ENCODE measurements at places on chromosomes 1 and 21.

DNA sequence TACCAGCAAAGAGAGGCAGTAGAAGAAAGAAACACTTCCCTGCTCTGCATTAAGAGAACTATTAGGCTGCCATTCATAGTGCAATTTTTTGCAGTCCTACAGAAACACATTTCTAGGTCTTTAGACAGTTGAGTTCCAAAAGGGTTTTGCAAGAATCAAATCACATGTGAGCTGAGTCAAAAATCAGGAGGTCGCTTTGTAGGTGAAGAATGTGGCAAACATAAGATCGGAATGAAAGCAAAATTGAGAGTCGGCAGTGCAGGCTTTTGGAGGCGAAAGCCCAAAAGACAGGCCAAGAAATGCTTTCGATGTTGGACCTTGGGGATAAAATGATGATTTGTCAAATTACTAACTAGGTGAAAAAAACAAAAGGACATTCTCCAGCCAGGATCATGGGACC is 213.5 kb upstream of the NRIP1 start:
- H3K4me3 ChIP-seq: no peak overlapping the region
- no peaks in the 10 kb centered on the region for H3K4me1 ChIP-seq
- no peak for DNase-seq
- no peak overlapping the region for H3K27ac ChIP-seq

GRCh38 chr1:88035578-88035977 is 648.5 kb upstream of the PKN2 start:
- H3K4me1 ChIP-seq: no peaks in the 10 kb centered on the region
- H3K36me3 ChIP-seq: no peaks in the 10 kb centered on the region
- no peaks in the 10 kb centered on the region for H3K27me3 ChIP-seq
- no peak overlapping the region for H3K27ac ChIP-seq
- H3K4me3 ChIP-seq: no peak overlapping the region

- H3K36me3 ChIP-seq: peaks cover 27% of the 10 kb centered on the region
- no peak overlapping the region for H3K27ac ChIP-seq
- DNase-seq: no peak
- no peaks in the 10 kb centered on the region for H3K27me3 ChIP-seq
Measured at GRCh38 chr1:34850382-34850781, 9.2 kb downstream of the SMIM12 start.

DNA sequence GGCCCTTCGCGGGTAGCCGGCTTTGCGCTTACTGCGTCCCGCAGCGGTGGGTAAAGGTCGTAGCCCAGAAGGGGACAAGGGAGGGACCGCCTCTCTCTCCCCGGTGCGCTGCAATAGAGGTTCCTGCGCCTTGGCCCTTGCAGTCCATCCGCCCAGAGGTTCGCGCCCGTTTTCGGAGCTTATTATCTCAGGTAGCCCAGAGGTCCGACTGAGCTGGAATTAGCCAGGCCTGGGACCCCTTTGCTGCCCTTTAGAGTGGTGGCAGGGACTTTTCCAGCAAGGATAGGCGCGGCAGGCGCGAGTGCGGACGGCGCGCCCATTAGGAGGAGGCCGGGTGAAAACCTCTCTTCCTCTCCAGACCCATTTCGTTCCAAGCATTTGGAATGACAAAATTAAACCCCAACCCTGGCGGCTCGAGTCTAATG is 5.0 kb downstream of the LHX4 start:
- H3K4me3 ChIP-seq: no peak overlapping the region
- no peak for DNase-seq
- no peaks in the 10 kb centered on the region for H3K36me3 ChIP-seq
- peaks cover 77% of the 10 kb centered on the region for H3K27me3 ChIP-seq
- H3K4me1 ChIP-seq: peaks cover 44% of the 10 kb centered on the region

DNA sequence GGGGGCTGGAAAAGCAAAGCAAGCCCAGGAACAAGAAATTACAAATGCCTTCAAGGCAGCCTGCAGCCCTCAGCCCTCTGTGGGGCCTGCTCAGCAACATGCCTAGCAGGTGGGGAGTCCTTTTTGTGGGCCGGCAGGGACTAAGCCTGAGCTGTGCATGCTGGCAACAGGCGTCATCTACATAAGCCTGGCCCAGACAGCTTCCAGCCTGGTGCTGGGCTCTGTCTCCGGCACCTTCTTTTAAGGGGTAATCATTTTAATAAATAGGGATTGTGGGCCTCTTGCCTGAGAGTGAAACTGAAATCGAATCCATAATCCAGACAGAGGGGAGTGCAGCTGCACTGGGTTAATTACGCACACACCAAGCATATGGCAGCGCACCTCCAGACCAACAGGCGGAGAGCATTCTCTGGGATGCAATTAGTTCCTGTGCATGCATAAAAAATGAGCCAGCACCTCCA is 96.6 kb downstream of the DDX20 start:
- no peak overlapping the region for H3K27ac ChIP-seq
- no peaks in the 10 kb centered on the region for H3K36me3 ChIP-seq
- DNase-seq: no peak
- no peak overlapping the region for H3K4me3 ChIP-seq
- no peaks in the 10 kb centered on the region for H3K4me1 ChIP-seq
- no peaks in the 10 kb centered on the region for H3K27me3 ChIP-seq

GRCh38 chr1:237197470-237198425 is 155.8 kb downstream of the RYR2 start:
- no peaks in the 10 kb centered on the region for H3K27me3 ChIP-seq
- no peaks in the 10 kb centered on the region for H3K36me3 ChIP-seq
- no peak for DNase-seq

DNA sequence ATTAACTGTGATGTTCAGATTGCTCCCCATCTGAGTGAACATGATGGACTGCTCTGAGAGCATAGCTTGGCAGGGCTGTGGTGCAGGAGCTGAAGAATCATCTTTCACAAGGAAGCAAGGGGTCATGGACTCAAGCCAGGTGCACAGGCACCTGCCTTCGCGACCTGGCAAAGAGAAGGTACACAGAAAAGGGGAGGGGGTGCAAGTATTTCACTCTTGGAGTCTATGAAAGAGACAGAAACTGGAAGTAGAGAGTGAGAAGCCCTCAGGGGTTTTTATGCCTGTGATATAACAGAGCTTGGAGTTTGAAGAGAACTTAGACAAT is 232.6 kb upstream of the PLXNA2 start:
- no peak overlapping the region for H3K4me3 ChIP-seq
- H3K27me3 ChIP-seq: no peaks in the 10 kb centered on the region
- H3K4me1 ChIP-seq: no peaks in the 10 kb centered on the region

DNA sequence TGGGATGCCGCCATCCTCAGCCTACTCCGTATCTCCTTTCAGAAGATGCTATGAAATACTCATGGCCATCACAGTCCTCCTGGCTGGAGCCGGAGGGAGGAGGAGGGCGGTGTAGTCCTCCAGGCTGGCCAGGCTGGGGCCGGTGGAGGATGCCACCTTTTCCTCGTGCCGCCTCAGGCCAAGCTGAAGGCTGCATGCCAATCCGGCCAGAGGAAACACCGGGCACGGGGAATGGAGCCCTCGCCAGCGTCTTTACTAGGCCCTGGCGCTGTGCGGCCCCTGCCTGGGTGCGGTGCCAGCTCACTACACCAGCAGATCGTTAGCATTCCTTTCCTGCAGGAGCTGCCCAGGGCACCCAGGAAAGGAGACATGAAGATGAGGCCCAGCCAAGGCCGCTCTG is 70.1 kb downstream of the CASZ1 start:
- no peak overlapping the region for H3K27ac ChIP-seq
- no peaks in the 10 kb centered on the region for H3K27me3 ChIP-seq
- no peak for DNase-seq
- no peaks in the 10 kb centered on the region for H3K36me3 ChIP-seq
- H3K4me1 ChIP-seq: no peaks in the 10 kb centered on the region

- peaks cover 4% of the 10 kb centered on the region for H3K4me1 ChIP-seq
- no peak overlapping the region for H3K27ac ChIP-seq
- DNase-seq: no peak
- H3K27me3 ChIP-seq: no peaks in the 10 kb centered on the region
Measured at GRCh38 chr1:226059709-226060108, 2.8 kb upstream of the H3-3A start.

DNA sequence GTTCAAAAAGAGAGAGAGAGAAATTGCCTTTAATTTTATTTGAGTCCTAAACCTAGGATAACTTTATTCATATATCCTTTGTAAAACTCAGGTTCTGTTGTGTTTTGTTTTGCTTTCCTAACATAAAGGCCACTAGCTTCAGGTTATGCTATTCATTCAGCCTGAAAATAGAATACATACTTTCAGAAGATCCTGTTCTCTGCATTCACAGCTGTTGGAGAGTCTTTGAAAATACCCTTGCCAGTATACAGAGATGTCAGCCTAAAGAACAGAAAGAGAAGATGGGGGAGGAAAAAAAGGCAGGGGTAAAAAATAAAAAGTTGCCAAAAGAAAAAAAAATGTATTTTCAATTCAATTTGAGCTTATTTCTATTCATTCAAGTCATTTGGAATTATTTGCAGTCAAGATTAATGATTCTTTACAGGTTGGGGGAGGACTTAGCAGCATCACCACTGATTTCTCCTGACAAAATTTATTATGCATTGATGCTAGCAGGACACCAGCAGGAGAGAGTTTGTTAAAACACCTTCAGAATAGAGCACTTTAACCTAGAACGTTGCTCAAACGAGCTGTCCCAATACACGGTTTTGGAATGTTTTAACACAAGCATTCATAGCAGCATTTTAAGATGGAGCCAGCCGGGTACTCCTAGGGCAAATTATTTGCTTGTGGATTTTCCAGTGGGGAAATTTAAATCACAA is 318.5 kb downstream of the NTNG1 start:
- no peak overlapping the region for H3K4me3 ChIP-seq
- H3K27me3 ChIP-seq: no peaks in the 10 kb centered on the region
- DNase-seq: no peak
- no peaks in the 10 kb centered on the region for H3K4me1 ChIP-seq
- no peak overlapping the region for H3K27ac ChIP-seq

DNA sequence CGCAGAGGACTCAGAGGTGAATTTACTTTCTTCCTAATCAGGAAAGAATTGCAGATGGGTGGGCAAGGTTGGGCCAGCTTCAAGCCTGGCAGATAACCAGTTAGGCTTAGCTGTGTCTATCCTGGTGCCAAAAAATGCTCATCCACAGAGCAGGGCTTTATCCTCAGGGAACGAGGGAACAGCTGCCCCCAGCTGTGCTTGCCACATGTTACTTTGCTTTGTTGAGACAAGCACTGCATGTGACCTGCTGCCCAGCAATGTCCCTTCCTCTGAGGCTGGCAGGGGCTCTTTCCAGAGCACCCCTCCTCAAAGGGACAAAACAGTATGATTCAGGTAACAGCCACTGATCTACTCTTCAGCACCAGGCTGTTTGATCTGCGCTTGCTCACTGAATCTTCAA is 505.1 kb upstream of the USP24 start:
- H3K4me1 ChIP-seq: no peaks in the 10 kb centered on the region
- H3K36me3 ChIP-seq: no peaks in the 10 kb centered on the region
- no peaks in the 10 kb centered on the region for H3K27me3 ChIP-seq

DNA sequence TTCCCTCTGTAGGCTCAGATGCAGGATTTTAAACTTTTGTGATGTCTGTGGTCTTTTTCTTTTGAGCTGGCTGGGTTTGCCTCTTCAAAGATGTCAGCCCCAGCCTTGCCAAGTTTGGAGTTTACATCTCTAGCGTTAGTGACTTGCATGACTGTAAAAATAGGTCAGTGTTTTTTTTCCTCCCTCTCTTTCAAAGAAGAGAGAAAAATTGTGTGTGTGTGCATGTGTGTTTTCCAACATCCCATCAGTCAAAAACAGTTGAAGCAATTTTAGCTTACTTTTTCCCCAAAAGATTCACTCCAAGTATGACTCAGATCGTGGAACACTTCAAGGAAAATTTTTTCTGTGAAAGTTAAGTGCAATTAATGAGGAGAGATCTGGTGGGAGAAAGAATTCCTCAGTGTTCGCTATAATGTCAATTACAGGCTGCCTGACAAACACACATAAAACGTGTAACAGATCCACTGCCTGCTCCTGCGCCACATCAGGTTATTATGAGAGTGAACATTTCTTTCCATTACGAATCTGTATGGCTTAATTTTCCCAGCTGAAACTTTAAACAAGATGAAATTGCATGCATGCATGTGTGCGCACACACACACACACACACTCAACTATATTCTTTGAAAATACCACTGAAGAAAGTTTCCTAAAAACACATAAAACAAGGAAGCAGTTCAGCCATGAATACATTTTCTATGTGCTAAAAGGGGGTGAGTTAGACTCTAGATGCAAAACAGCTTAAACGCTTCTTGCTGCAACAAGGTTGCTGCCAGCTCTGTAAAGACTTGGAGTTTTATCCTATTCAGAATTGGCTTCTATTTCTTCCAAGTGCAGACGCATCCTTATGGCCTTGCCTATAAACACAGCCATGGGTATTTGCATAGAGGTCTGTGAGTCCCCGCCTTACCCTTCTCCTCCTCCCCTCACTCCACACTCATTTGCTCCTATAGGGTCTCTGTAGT is 55.5 kb downstream of the TLR5 start:
- no peaks in the 10 kb centered on the region for H3K4me1 ChIP-seq
- DNase-seq: no peak
- H3K27me3 ChIP-seq: no peaks in the 10 kb centered on the region
- no peak overlapping the region for H3K4me3 ChIP-seq

Data from natural killer cell (primary cell).